ENCODE measurements at places on chromosomes 16 and 17.

DNA sequence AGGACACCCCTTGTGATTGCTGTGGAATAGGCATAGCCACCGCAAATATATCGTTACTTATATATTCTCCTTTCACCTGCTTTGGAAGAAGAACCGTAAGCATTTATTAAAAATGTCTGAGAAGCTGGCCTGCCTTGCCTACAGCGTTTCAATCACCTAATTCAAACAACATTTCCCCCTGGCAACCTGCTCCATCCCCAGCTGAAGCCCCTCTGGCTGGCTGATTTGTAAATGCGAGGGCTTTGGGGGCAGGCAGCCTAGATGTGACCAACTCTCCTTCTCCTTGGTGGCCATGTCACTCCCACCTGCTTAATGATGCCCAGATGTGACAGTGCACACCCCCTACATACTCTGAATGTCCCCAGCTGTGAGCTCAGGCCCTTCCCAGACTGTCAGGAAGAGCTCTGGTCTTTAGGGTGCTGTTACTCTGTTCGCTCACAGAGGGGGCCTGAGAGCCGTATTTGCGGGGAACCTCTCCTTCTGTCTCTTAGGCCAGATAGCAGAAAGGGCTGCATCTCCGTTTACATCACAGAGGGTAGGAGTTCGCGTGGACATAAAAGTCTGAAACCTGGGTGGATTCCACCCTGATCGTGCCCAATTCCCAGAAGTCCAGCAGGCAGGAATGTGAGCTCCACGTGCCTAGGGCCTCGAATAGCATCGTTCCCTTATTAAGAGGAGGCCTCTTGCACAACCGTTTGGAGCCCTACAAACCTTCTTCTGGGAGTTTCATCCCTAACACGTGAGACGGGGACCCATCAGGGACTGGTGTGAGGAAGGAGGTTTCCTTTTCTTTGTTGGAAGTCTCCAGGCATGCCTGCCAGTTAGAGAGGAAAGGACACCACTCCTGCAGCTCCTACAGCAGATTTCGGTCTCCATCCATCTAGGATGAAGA, 2.4 kb upstream of the SDK2 start:
- no peak for DNase-seq

DNA sequence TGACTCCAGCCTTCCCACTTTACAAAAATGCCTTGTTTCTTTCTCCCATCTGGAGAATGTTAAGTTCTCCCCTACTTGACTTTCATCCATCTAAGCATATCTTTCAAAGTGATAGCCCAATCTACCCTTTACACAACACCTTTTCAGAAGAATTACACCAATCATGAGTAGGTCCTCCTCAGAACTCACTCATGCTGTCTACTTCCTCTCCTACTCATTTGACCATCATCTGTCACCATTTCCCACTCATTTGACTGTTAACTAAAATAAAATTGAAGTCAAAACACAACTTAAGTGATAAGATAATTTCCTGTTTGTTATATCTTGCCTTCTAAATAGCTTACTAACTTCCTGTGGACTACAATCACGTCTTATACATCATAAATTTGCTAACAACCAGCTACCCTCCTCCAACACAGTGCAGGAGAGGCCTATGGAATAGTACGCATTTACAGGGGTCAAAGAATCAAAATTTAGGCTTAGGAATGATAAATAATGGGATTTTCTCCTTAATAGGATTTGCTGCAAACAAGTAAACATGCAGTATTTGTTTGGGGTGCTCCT, 16.1 kb downstream of the KCNJ16 start:
- DNase-seq, result no peak

- DNase-seq, result no peak
Measured at GRCh38 chr17:38430316-38430715, 2.1 kb downstream of the ARHGAP23 start.

GRCh38 chr17:48299760-48300159, 130.3 kb downstream of the SKAP1 start:
- DNase-seq, result no peak

DNA sequence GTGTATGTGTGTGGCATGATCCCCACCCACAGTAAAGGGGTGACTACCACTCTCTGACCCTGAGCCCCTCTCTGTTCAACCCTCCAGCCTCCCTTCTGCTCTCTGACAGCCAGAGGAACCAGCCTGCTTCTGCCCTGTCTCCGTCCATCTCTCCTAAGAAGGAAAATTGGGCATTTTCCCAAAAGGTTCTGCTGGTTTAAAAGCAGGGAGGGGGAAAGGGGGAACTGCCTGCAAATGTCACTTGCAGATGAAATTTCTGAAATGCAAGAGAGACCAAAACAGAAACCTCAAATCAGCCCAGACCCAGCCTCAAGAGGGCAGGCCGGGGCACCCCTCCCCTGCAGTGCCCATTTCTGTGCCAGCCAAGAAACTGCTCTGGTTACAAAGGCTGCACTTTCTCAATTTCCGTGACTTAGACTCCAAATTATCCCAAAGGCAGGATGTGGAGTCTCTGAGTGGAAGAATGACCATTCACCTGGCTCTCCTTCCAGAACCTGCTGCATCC, 197.9 kb downstream of the RBFOX3 start:
- no peak for DNase-seq

GRCh38 chr16:14564861-14565687, 65.0 kb downstream of the PARN start:
- no peak for DNase-seq

DNA sequence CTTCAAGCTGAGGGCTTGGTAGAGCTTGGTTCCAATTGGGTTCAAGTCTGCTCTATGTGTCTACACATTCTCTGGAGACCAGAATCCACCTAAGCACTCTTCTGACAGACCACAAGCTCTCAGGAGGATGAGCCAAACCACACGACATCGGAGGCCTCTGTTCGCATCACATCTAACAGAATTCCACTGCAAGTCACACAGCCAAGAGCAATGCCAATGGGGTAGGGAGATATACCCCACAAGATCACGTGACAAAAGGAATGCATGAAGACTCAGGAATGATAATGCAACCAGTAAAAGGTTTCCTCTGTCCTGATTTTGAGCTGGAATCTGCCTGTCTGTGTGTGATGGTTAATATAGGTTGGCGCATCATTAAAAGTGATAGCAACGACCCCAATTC, 46.6 kb upstream of the RPL38 start:
- no peak for DNase-seq

Data from stimulated activated CD8-positive, alpha-beta memory T cell treated with anti-CD3 and anti-CD28 coated beads, Interleukin-4, amount 100 ng/mL, for 24 hours (primary cell).